ENCODE measurements at places on chromosomes 7 and 10. TPM values are rescaled to one million over a fixed set of nuclear protein-coding genes. Genes with fewer than 3 reads are reported as not detected.

GRCh38 chr7:127396184-127396583, 3.7 kb upstream of the ZNF800 start:
- DNase-seq = no peak

DNA sequence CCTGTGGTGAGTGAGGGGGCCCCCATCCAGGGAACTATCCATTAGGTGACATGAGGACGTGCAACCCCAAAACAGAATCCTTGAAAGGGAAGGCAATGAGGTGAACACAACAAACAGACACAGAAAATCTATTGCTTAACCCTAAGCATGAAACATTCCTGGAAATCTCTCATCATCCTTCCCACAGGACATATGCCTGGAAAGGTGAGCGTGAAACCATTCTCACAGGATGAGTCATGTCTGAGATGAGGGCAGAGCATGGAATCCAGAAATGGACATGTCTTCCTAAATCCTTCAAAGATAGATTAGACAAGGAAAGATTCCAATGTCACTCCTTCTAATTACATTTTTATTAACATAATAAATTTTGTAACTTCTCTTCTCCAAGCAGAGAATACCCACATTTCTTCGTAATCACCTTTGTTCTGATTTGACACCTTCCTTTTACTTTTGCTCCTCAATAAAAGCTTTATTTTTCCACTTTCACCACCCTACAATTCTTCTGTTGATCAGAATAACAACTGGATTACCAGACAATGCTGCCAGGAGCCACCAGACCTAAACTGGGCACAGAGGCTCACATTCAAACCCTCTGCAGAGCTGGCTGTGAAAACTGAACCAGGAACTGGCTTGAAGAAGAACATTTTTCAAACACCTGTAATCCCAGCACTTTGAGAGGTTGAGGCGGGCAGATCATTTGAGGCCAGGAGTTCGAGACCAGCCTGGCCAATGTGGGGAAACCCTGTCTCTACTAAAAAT, 67.2 kb downstream of the COBL start:
- no peak for DNase-seq

Gene ZFAND2A
- total RNA-seq = 27.8 TPM

- peak; percentile 49 for DNase-seq
Measured at GRCh38 chr10:80684259-80684658, 146.6 kb downstream of the SH2D4B start.

DNA sequence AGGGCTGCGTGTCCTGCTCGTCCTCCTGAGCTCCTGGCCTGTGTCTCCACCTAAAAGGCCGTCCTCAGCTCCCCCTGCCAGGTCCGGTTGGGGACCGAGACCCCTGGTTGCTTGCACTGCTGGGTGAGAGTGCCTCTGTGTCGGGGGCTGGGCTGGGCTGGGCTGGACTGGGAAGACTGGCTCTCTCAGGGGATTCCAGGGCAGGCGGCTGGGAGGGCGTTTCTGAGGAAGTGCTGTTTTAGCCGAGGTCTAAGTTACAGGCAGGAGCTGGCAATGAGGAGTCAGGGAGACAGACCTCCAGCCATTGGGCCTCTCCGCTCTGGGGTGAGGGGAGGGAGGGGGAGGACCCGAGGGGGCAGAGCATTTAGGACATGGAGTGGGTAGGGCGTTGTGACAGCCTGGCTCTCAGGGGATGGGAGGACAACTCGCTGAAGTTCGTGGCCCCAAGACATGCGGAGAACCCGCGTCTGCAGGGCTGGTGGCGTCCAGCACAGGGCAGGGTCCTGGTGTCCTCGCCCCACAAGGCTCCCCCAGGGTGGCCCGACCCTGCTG, 20.9 kb downstream of the FOXK1 start:
- DNase-seq = no peak

GRCh38 chr7:41994036-41994745, 242.8 kb downstream of the GLI3 start:
- no peak for DNase-seq

DNA sequence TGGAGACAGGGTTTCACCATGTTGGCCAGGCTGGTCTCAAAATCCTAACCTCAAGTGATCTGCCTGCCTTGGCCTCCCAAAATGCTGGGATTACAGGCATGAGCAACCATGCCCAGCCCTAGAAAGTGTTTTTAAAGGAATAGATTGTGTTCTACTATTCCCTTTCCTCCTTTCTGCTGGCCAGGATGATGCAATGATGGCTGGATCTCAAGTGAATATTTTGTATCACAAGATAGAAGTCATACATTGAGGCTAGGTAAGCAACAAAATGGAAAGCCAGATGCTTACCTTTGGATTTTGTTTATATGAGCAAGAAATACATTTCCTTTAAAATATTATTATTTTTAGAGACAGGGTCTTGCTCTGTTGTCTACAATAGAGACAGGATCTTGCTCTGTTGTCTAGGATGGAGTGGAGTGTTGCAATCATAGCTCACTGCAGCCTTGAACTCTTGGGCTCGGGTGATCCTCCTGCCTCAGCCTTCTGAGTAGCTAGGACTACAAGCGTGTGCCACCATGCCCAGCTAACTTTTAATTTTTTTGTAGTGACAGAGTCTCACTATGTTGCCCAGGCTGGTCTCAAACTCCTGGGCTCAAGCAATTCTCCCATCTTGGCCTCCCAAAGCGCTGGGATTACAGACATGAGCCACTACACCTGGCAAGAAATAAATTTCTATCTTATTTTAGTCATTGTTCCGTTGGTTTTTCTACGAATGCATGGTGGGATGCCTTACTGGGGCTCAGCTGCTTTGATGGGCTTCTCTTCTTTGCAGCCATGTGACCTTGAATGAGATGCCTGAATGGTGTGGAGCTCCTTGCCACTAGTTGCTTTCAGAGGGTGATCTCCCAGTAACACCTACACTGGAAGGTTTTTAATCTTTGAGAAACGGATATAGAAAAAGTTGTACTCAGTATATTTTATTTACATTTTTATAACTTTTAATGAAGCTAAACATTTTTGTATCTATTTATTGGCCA, 5.8 kb upstream of the AEBP1 start:
- DNase-seq = no peak

Gene PRKRIP1
- total RNA-seq = 26.0 TPM

Gene MAPK8
- total RNA-seq = 43.5 TPM
